CD4-positive, alpha-beta T cell treated with Interleukin-12 subunit alpha and Interleukin-12 subunit beta, for 1 hour (primary cell): ENCODE measurements at places on chromosomes 13 and 19.

DNA sequence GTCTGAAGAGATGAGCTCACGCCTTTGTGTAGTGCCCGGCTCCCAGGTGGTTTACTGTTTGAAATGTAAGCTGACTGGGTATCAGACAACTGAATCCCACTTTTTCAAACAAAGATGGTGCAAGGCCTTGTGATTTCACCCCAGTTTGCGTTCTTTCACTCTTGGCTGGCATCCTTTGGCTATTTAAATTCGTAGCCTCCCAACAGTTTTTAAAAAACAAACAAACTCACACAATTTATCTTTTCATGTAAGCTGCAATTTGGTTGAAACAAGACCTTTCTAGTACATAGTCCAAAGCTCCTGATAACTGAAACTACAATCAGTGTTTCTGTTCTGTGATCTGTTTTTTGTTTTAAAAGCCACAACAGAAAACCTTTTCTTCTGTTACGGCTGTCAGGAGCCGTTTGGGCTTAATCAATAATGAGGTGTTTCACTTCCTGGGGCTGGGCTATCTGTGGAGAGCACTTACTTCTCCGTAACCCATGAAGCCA lies 65.1 kb upstream of the NPAS1 start:
- peak; percentile 37 for DNase-seq

DNA sequence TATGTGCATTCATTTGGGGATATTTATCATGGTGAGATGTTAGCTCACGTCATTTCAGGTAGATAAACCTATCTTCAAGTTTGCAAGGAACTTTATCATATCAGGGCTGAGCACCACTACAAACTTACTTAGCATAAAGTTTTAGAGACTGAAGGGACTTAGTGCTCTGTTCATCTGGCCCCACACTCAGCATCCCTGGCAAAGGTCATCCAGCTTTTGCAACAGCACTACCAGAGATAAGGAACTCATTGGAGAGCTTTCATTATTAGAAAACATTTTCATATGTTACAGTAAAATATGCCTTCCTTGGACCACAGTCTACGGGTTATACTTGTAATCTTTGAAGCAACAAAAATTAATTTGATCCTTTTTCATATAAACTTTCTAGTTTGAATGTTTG lies 263.4 kb downstream of the POU4F1 start:
- no peak for DNase-seq

GRCh38 chr19:33647146-33647545 lies 25.4 kb downstream of the CHST8 start:
- no peak for DNase-seq

DNA sequence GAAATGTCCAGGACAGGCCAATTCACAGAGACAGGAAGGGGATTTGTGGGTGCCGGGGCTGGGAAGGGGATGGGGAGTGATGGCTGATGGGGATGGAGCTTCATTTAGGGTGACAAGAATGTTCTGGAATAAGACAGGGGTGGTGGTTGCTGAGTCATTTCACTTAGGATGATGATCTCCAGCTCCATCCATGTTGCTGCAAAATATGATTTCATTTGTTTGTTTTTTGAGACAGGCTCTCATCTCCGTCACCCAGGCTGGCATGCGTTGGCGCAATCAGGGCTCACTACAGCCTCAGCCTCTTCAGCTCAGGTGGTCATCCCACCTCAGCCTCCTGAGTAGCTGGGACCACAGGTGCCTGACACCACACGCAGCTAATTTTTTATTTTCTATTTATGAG lies 3.1 kb upstream of the JSRP1 start:
- no peak for DNase-seq

GRCh38 chr19:12166626-12167025 lies 3.7 kb downstream of the ZNF136 start:
- DNase-seq = no peak

GRCh38 chr13:43353631-43354030 lies 330.2 kb downstream of the DNAJC15 start:
- DNase-seq = no peak

GRCh38 chr19:54201172-54201701 lies 579 bp downstream of the RPS9 start:
- no peak for DNase-seq

GRCh38 chr19:39705578-39706188 lies 1.4 kb downstream of the LGALS14 start:
- DNase-seq = peak; percentile 33

GRCh38 chr19:11478167-11479089 lies 2.4 kb downstream of the ELAVL3 start:
- no peak for DNase-seq

GRCh38 chr13:61874970-61875579 lies 459.4 kb upstream of the PCDH20 start:
- DNase-seq = no peak

- DNase-seq = no peak
Observed at GRCh38 chr13:113644800-113645199, 13.2 kb downstream of the ATP4B start.

GRCh38 chr13:35884211-35884760 lies 246.9 kb downstream of the DCLK1 start:
- DNase-seq = no peak

GRCh38 chr19:2229103-2230032 lies 6.8 kb downstream of the PLEKHJ1 start:
- DNase-seq = no peak

- no peak for DNase-seq
Observed at GRCh38 chr13:43472980-43473379, 313.8 kb downstream of the ENOX1 start.

DNA sequence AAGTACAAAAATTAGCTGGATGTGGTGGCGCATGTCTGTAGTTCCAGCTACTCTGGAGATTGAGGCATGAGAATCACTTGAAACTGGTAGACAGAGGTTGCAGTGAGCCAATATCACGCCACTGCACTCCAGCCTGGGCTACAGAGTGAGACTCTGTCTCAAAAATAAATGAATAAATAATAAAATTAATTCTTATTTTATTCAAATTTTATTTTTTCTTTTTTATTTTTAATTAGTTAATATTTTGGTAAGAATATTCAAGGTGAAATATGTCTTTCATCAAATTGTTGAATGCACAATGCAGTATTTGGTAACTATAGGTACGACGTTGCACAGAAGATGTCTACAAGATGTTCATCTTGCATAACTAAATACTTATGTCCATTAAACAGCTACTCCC lies 110.6 kb upstream of the ATXN8OS start:
- DNase-seq = no peak

- peak; percentile 58 for DNase-seq
Observed at GRCh38 chr19:44570984-44571684, 41.7 kb upstream of the CEACAM20 start.

- DNase-seq = no peak
Observed at GRCh38 chr19:45409557-45409920, 3.1 kb downstream of the POLR1G start.

- no peak for DNase-seq
Observed at GRCh38 chr13:90968166-90968904, 379.2 kb upstream of the MIR17HG start.

- no peak for DNase-seq
Observed at GRCh38 chr19:4174895-4175668, 7.3 kb downstream of the SIRT6 start.

DNA sequence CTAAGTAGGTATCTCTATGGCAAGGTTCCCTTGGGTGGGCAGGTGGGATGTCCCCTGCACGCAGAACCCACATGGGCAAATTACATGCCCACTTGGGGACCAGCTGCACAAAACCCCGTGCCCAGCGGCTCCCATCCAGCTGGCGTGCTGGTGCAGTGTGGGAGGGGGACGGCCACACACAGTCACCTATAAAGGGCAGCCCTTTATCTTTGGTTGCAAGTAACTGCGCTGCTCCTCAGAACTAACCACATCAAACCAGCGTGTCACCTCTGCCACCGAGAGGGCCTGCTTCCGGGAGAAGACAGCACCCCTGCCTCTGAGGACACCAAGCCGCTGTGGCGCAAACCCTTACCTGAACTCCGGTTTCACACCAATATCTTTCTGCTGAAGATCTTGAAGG lies 32.2 kb downstream of the ANKRD27 start:
- peak; percentile 74 for DNase-seq

- DNase-seq = no peak
Observed at GRCh38 chr13:46660416-46660815, 107.4 kb downstream of the LRCH1 start.

- DNase-seq = no peak
Observed at GRCh38 chr19:44883922-44884321, 7.1 kb upstream of the TOMM40 start.

DNA sequence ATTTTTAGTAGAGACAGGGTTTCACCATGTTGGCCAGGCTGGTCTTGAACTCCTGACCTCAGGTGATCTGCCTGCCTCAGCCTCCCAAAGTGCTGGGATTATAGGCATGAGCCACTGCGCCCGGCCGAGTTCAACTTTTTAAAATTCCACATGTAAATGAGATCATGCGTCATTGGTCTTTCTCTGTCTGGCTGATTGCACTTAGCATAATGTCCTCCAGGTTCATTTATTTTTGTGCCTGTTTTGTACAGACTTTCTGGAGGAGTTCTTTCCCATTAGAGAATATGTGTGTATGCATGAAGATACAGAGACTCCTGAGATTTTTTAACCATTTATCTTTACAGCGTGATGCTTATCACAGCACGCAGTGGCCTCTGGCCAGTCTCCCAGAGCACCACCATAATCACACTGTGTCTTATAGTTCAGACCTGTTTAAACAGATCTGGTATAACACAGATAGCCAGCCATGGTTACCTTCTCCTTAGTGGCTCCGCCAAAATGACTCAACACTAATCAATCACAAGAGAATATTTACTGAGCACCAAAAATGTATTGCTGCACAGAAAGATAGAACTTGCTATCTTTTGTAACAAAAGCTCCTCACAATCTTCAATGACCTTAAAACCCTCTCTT lies 11.4 kb upstream of the STARD13 start:
- no peak for DNase-seq

DNA sequence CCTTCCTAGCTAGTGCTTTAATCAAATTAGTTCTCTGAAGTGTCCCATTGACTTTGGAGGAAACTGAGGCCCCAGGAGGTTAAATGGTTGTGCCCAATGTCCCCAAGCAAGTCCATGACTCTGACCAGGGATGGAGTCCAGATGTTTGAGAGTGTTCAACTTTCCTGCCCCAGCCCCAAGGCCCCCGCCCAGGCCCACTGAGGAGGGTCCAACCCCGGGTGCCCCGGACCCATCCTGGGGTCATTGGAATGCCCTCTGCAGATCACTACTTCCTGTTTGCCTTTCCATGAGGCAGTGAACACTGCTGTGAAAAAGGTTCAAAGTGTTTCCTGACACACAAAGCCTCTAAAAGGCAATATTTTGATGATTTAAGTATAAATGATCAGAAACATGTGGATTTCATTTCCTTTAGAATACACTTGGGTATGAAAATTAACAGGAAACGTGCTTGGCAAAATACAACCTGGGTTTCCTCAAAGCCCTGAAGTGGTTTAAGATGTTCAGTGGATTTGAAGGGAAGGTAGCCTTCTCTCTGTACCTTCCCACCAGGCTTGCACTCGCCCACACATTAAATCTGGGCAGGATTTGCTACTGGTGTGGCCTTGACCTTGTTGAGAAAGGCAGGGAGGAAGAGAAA lies 335.7 kb downstream of the TSHZ3 start:
- no peak for DNase-seq

- DNase-seq = no peak
Observed at GRCh38 chr19:3457528-3458228, 22.6 kb downstream of the SMIM24 start.

DNA sequence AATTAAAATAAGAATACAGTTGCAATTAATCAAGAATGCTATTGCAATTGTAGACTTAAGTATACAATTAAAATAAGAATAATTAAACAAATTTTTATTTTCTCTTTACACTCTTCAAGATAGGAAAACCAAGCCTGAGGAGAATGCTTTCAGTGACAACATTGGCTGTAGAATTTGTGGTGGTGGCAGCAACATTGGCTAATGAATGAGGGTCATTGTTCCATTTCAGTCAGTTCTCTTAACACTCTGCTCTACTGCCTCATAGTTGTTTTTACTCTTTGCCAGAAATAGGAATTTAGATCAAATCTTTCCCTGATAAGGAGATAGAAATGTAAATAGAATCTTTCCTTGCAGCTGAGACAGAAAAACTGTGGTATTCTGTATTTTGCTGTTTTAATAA lies 391.6 kb downstream of the PCDH20 start:
- no peak for DNase-seq
